ENCODE measurements at places on chromosomes 5 and 9.

- no peak for DNase-seq
Measured at GRCh38 chr5:152723482-152723881, 318.4 kb upstream of the NMUR2 start.

DNA sequence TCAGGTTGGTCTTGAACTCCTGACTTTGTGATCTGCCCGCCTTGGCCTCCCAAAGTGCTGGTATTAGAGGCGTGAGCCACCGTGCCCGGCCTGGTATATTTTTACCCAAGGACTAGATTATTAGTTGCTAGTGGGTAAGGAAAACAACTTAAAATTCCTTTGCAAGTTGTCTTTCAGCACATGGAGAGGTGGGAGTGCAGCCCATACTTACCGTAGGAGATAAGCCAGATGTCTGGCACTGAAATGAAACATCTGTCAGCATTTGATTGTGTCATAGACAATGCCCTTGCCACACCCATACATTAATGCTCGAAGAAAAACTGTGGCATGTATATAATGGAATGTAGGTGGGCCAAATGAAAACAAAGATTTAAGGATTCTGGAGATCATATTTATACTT lies 36.6 kb upstream of the ANKH start:
- peak; percentile 89 for DNase-seq

- DNase-seq = no peak
Measured at GRCh38 chr9:91857291-91858212, 92.5 kb downstream of the ROR2 start.

- peak; percentile 59 for DNase-seq
Measured at GRCh38 chr5:165231821-165232508, 1726.5 kb downstream of the MAT2B start.

- DNase-seq = no peak
Measured at GRCh38 chr9:129698254-129698757, 32.9 kb downstream of the PRRX2 start.

GRCh38 chr5:83199126-83199525 lies 121.8 kb downstream of the XRCC4 start:
- DNase-seq = no peak

DNA sequence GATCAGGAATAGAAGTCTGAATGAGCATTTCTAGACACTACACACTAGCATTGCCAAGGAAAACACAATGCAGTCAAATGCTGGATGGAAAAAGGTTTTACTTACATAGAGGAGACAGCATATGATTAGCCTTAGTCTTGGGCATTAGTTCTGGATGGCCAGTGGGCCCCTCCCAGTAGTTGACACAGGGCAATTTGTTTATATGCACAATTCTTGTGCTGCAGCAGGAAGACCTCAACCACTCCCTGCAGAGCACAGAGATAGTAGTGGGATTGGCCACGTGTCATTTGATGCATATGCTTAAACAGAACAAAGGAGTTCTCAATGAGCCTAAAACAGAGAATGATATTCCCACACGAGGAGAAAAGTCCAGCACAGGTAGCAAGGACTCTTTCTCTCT lies 1496.2 kb upstream of the CDH6 start:
- DNase-seq = no peak

DNA sequence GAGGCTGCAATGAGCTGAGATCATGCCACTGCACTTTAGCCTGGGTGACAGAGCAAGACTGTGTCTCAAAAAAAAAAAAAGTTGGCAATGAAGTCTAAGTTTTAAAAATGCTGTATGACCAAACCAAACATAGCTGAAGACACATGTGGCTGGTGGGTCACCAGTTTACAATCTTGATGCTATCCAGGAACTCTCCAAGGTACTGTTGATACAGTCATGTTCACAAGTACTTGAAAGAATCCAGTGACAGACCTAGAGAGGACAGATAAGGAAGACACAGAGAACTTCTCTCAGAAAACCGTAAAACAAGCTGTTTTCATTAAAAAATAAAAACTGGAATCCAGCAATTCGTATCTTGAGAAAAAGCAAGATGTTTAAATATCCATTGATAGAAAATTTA lies 95.7 kb downstream of the ACTBL2 start:
- DNase-seq = peak; percentile 36

DNA sequence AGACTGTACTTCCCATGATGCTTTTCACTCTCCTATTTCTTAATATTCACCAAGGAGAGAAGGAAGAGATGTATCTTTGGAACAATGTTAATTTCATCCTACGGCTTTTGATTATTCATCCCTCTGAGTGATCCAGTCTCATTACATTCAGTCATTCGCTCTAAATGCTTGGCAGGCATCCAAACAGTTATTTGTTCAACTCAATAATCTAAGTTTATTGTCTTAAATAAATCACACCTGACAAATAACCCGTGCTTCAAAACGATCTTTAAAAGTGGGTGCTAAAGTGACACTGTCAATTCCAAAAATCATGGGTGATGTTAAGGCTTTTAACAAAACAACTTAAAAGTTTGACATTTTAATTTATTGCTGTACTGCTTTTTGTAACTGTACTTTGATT lies 233.1 kb downstream of the RASEF start:
- peak; percentile 69 for DNase-seq

GRCh38 chr5:149852641-149853330 lies 91.8 kb downstream of the PDE6A start:
- DNase-seq = peak; percentile 56

DNA sequence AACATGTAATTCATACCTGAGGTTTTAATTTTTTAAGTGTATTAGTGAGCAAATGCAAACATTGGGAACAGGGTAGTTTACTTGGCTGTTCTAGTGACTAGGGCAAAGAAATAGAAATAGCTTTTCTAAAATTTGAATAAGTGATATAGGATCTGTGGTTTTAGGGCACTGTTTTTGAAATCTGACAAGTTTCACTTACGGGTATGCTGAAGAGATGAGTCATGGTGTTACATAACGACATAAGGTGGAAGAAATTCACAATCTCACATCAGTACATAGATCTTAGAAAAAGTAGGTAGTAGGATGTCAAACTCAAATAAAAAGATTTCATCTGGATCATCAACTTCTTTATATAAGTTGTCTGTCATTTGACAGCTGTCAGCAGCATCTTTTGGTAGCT lies 772.3 kb downstream of the MAT2B start:
- DNase-seq = peak; percentile 70

- DNase-seq = no peak
Measured at GRCh38 chr9:80375477-80375876, 803.7 kb downstream of the TLE4 start.

DNA sequence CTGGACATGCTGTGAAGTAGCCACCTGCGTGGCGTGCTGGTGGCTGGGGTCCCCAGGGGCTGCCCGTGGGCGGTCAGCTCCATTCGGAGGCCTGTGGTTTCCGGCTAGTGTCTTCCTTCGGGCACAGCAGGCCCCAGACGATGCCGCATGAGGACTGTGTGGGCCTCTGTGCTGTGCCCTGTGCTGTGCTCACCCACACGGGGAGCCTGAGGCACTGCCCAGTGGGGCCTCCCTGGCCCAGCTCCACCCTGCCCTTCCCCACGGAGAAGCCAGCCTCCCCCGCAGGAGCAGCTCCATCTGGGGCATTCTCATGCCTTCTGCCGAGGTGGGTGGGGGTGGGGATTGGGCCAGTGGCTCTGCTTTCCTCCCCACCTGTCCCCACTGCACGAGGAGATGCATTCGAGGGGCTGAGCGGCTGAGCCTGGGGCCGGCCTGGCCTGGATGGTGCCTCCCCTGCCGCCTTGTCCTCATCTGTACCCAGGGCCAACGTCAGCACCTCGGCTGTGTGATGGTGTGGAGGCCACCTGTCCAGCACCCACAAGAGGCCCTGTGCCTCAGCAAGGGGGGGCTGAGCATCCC lies 24.2 kb downstream of the RXRA start:
- DNase-seq = no peak

- peak; percentile 66 for DNase-seq
Measured at GRCh38 chr5:142145106-142145900, 36.7 kb downstream of the NDFIP1 start.

- peak; percentile 43 for DNase-seq
Measured at GRCh38 chr9:124450241-124450924, at the start of gene ADGRD2. Gene ADGRD2, plus strand, starts transcription at chr9:124450451. Its CDS starts 1,216 bp downstream, at chr9:124451667.

DNA sequence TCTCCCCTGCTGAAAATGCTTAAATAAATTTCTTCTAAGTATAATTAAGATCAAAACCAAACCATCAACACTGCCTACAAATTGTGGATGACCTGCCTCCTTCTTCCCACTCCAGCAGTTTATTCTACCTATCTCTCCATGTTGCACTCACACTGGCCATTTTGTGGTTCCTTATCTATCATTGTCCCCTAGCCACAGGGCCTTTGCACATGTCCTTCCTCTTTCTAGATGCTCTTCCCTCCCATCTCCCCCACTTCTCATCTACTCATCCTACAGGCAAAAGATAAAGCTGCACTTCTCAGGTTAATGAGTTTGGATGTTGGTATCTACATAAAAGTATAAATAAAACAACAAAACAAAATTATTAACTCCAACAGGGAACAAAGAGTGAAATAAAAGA lies 70.6 kb upstream of the CCNG1 start:
- no peak for DNase-seq

DNA sequence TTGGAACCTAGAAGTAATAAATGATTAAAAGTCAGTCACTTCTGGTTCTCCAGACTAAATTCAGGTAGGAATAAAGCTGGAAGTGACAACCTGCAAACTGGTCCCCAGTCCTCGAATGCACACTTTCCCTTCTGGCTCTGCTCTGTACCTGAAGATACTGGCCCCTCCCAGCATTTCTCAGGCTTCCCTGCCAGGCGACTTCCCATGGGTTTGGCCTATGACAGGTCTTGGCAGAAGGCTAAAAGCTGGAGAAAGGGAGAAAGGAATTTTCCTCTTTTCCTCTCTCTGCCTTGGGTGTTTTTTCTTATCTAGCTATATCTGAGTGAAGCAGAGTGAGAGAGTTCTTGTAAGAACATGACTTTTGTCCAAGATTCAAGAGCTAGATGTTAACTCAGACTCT lies 1005.7 kb downstream of the DTWD2 start:
- no peak for DNase-seq

GRCh38 chr5:164475339-164475977 lies 970.0 kb downstream of the MAT2B start:
- peak; percentile 41 for DNase-seq

DNA sequence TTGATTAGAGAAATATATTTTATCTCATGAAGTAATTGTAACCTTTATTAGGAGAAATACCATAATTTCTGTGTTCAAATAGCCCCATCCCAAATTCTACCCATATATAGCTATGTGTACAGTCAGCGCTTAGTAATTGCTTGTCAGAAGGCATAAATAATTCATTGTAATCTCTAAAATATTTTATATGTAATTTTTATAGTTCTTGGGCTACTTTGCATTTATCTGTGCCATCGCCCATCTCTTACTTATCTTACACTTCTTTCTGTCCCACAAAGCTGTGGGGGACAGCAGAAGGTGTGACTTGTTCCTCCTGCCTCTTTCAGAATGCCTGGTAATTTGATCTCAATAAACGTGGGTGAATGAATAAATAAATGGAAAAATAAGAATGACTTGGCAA lies 5.5 kb downstream of the ADAMTSL1 start:
- no peak for DNase-seq
